Neural crest cell (in vitro differentiated cells): ENCODE measurements at places on chromosomes 7 and 10. TPM values are rescaled to one million over a fixed set of nuclear protein-coding genes. Genes with fewer than 3 reads are reported as not detected.

DNA sequence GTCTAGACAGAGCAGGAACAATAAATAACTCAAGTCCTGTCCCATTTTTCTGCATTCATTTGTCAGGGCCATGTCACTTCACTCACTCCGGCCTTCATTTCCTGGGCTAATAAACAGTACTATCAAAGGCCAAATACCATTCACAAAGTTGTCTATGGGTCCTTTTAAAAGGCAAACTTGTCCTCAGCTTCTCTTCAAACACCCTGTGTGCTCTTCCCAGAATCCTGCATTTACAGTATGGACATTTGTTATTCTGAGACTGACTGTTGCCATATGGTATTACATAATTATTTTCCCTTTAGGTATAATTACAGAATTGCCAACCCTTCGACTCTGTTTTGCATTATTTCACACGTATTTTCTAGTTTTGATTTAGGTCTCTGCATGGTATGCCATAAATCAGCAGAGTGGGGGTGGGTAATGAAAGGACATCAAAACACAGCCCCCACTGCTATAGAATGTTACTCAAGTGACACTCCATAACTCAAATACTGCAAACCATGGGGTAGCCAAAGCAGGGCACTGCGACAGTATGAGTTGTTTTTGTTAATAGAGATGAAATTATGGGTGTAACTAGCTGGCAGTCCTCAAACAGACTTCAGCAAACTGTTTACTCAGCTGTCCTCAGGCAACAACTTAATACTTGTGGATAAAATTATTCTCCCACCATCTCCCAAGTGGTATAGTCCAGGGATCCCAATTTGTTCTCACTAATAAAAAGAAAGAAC lies 183.7 kb downstream of the TRIL start:
- no peak for DNase-seq

DNA sequence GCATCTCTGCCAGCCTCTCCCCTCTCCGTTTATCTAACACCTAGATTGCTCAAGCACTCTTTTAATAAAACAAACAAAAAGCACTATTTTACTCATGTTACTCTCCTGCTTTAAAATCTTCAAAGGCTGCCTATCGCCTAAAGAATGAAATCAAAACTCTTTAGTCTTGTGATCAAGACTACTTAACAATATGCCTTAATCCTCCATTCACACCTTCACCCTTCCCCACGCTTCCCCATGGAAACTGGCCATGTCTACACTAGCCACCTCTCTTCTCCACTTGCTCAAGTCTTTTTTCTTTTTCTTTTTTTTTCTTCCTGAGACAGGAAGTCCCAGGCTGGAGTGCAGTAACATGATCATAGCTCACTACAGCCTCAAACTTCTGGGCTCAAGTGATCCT lies 47.8 kb upstream of the TMEM213 start:
- DNase-seq = no peak

- no peak for DNase-seq
Measured at GRCh38 chr7:31783221-31783620, 96.2 kb downstream of the PPP1R17 start.

- no peak for DNase-seq
Measured at GRCh38 chr10:128714644-128715415, 588.6 kb upstream of the MKI67 start.

The SUN3 gene
- total RNA-seq = not detected in 2 replicates

DNA sequence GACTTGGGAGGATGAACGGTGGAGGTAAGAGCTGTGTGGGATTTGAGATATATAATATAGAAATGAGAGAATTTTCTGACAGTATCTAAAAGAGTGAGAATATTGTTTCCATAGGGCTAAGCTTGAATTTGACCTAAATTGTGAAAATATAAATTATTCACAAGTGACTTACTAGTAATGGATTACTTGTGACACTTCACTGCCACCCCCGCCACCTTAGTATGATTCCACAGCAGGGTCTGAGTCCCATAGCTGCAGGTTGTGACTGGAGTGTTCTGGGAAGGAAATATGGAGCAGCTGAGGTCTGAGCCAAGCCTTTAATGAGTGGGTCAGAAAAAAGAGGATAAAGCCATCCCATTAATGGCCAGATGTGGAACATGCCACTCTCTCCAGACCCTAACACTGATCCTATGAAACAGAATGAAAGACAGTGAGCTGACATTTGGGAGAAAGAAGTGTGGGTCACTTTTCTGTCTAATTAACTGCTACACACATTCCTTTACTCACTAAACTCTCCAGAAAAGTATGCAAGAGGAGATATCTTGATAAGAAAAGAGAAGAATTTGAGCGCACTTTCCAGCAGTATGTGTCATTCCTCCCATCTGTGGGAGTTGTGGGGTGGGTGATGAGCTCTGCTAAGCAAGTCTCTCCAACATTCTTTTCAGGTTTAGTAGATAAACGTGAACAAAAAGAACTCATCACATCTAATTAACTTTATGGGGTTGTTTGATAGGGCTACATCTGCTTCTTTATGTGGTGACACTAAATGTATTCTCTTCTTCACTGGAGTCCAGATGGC lies 1193.4 kb downstream of the SORCS3 start:
- no peak for DNase-seq

The ITPRID1 gene
- not detected in 2 replicates for total RNA-seq

GRCh38 chr7:69208848-69209247 lies 389.4 kb upstream of the AUTS2 start:
- DNase-seq = no peak

The TMEM196 gene
- total RNA-seq = 0.55 and 0.65 TPM in 2 replicates

The BTBD16 gene
- total RNA-seq = not detected in 2 replicates

- no peak for DNase-seq
Measured at GRCh38 chr7:77330169-77330882, 85.8 kb downstream of the GSAP start.

- no peak for DNase-seq
Measured at GRCh38 chr7:26900251-26900650, 35.9 kb upstream of the SKAP2 start.

The UPK3BL2 gene
- 6.7 and 8.6 TPM in 2 replicates for total RNA-seq

- DNase-seq = no peak
Measured at GRCh38 chr7:155009570-155010157, 6.7 kb upstream of the PAXIP1 start.

- DNase-seq = no peak
Measured at GRCh38 chr10:49175587-49176309, 12.4 kb downstream of the TMEM273 start.

The ZFAND2A gene
- 13.6 and 14.5 TPM in 2 replicates for total RNA-seq

DNA sequence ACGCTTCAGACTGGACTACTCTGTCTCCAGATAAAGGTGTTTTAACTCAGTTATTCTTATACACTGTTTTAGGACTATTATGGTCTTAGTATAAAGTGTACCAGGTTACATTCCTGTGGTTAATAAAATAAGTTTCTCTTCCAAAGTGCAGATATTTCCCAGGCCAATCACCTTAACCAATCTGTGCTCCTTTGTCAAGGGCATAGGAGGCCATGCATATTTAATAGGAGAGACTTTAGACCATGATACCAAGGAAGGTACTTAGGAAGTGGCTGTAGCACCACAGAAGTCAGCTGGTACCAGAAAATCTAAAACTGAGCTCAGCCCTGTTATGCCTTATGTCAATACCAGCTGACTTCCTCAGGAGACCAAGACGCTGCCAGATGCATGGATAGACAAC lies 226.5 kb upstream of the TMEM72 start:
- no peak for DNase-seq

The SPDYE3 gene
- not detected in 2 replicates for total RNA-seq

DNA sequence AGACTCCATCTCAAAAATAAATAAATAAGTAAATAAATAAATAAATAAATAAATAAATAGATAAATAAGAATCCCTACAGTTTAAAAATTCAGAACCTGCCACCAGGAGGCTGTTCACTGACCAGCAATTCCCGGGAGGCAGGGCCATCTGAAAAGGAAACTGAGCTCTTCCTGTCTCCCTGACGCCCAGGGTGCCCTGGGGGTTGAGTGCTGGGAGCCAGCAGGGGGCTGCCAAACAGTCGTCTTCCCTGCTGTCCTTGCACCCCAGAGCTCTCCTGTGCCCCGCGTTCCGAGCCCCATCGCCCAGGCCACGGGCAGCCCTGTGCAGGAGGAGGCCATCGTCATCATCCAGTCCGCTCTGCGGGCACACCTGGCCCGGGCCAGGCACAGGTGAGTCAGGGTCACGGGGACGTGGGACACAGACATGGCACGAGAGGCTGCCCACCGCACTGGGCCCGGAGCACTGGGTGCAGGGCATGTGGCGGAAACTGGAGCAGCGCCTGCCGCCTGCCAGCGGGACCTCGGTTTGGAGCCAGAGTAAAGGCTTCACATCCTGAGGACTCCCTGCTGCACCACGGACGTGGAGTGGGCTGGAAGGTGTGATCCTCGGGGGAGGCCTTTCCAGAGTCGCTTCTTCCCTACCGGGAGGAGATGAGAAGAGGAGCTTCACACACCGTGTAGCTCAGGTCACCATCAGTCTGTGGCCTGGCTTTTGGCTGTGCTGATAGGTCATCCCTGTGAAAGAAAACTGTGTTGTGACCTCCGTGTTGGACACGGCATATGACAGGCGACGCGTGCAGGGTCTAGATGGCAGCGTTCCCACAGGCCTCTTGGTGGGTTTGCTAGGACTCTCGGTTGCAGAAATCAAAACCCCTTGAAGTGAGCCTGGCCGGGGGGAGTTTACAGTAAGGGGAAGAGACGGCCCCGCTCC lies 25.9 kb upstream of the TTYH3 start:
- DNase-seq = no peak

DNA sequence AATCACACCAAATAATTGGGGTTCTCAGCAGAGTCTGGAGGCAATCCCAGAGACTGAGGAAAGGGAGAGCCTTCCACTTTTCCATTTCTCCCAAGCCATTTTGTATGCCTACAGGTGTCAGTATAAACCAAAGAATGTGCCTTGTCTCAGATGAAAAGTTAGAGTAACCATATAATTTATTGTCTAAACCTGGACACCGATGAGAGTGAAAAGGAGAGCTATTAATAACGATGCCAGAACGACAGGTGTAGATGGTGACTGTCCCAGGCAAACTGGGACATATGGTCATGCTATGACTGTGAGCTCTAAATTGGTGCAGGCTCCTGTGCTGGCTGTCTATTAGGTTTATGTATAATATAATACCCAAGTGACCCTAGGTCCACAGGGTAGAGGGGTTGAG lies 219.6 kb downstream of the ARHGAP12 start:
- DNase-seq = no peak

- DNase-seq = no peak
Measured at GRCh38 chr10:24974976-24975375, 22.6 kb upstream of the PRTFDC1 start.

- no peak for DNase-seq
Measured at GRCh38 chr7:27936768-27937102, 196.8 kb downstream of the TAX1BP1 start.

DNA sequence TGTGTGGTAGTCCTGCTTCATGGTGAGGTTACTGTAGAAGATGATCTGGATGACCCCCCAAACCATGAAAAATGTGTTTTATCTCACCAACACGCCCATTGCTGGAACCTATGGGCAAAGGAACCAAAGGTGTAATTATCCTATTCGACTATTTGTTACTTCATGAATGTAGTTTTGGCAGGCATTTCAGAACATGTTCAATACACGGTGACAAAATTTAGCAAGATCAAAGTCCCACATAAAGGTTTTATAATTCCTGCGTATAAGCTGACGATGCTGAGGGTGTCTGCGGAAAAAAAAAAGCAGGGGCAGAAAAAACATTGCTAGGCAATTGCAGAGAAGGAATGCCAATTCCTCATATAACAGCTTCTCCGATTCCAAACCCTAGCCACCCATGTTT lies 13.3 kb downstream of the RAPGEF5 start:
- DNase-seq = no peak

DNA sequence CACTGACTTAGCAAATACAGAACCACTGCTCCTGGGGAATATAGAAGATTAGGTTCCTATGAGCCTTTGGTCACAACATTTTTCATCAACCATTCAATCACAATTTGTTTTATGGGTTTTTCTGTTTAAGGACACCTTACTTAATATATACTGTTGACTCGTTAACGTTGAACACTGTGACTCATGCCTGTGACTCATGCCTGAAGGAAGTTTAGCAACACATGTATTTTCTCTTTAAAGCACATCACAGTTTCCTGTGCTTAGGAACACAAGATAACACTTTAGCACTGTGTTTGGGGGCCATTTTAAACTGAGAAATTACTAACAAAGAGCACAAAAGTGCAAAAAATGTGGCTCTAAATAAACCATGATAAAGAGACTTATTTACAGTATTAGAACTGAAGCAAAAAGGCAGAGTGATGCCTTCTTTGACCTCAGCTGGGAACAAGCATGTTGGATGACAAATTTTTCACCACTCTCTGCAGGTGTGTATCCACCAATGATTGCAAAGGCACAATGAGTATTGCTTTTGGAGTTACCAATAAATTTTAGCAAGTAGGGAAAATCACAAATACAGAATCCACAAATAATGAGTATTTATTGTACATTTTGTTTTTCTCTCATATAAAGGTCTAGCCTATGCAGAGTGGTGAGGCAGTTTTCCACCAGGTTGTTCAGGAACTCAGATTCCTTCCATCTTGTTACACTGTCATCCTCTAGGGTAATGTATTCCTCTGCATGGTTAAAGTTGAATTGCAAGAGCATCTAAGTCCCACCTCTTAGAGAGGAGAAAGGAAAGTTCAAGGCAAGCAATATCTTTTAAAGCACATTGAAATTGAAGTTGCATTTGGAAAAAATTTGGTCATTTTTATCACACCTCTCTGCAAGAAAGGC lies 7.3 kb downstream of the FGFBP3 start:
- no peak for DNase-seq

The DPCD gene
- 29.6 and 35.5 TPM in 2 replicates for total RNA-seq
